ENCODE measurements at places on chromosomes 5 and 9.

- no peak for DNase-seq
Observed at GRCh38 chr5:135569755-135570452, 8.9 kb downstream of the CXCL14 start.

GRCh38 chr5:112861638-112861985 is 525 bp downstream of the SRP19 start:
- DNase-seq: no peak

DNA sequence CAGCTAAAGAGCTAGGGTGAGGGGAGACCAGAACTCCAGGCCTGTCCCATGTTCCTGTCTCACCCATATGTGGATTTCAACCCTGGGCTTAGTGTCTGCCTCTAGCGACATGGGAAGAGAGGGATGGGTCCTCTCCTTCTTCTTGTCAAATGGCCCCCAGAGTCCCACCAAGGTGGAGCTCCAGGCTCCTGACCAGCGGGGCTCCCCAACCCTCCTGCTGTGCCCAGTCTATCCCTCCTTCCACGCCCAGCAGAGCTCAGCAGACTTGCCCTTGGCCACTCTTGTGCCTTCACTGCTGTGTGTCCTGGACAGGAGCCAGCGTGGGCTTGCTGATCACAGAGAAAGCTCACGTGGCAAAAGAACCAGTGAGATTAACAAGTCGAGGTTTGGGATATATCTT is 123.0 kb upstream of the GABRP start:
- no peak for DNase-seq

DNA sequence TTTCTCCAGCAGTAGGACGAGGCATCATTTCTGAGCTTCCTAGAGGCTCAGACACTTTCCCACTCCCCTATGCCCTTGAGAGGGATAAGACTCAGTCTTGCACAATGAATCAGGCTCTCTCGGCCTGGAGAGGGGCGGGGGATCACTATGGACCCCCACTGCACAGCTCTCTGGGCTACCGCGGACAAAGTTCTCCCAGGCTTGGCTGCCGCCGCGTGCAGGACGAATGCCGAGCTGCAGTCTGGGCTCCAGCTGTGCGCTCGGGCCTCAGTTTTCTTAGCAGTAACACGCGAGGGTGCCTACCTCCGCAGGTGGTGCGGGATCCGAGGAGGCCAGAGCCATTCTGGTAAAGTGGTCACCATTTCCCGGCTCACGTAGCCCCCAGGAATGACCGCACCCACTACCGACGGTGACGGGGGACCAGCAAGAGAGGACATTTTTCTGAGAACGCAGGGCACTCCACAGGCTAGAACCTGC is 3.4 kb upstream of the MYORG start:
- DNase-seq: no peak

GRCh38 chr9:134775081-134775951 is 105.3 kb upstream of the FCN2 start:
- DNase-seq: no peak

- DNase-seq: no peak
Observed at GRCh38 chr9:130535818-130536521, 43.4 kb upstream of the FUBP3 start.

- no peak for DNase-seq
Observed at GRCh38 chr9:69542058-69542457, 130.1 kb downstream of the APBA1 start.

GRCh38 chr9:111839387-111839786 is 44.6 kb upstream of the SHOC1 start:
- DNase-seq: no peak

GRCh38 chr5:169801781-169802180 is 164.7 kb downstream of the DOCK2 start:
- DNase-seq: no peak

DNA sequence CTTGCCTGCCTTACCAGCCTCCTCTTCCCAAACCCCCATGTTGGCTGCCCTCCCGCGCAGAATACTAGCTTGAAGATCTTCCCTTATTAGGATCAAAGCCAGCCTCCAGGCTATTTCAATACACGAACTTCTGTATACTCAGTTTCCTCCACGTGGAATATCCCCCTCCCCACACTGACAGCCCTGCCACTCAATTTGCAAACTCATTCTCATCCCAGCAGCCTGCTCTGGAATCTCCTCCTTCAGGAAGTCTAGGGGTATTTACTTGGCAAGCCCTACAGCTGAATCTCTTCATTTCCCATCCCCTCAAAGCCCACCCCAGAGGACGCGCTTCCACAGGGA is 157.0 kb upstream of the SMIM23 start:
- DNase-seq: no peak
